ENCODE measurements at places on chromosomes 7 and 10. TPM values are rescaled to one million over a fixed set of nuclear protein-coding genes. Genes with fewer than 3 reads are reported as not detected.

Gene AKR1C2
- not detected for total RNA-seq

Gene GPR15LG
- total RNA-seq = not detected

DNA sequence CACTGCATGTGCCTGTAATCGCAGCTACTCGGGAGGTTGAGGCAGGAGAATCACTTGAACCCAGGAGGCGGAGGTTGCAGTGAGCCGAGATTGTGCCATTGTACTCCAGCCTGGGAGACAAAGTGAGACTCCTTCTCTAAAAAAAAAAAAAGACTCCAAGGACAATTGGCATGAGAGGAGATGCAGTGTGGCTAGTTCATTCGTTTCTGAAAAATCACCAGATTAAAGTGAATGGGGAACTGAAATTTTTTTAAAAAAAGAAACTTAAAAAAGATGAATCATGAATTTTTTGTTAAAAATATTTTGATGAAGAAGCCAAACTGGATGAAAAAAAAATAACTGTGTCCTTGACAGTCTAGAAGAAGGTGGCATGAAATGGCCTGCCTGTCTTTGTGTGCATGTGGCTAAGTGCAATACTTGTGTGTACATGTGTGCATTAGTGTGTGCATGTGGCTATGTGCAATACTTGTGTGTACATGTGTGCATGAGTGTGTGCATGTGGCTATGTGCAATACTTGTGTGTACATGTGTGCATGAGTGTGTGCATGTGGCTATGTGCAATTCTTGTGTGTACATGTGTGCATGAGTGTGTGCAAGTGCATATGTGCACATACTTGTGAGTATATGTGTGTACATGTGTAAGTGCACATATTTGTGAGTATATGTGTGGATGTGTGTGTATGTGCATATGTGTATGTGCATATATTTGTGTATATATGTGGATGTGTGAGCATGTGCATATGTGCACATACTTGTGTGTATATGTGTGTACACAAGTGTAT, 391.7 kb upstream of the KLF6 start:
- DNase-seq = no peak

DNA sequence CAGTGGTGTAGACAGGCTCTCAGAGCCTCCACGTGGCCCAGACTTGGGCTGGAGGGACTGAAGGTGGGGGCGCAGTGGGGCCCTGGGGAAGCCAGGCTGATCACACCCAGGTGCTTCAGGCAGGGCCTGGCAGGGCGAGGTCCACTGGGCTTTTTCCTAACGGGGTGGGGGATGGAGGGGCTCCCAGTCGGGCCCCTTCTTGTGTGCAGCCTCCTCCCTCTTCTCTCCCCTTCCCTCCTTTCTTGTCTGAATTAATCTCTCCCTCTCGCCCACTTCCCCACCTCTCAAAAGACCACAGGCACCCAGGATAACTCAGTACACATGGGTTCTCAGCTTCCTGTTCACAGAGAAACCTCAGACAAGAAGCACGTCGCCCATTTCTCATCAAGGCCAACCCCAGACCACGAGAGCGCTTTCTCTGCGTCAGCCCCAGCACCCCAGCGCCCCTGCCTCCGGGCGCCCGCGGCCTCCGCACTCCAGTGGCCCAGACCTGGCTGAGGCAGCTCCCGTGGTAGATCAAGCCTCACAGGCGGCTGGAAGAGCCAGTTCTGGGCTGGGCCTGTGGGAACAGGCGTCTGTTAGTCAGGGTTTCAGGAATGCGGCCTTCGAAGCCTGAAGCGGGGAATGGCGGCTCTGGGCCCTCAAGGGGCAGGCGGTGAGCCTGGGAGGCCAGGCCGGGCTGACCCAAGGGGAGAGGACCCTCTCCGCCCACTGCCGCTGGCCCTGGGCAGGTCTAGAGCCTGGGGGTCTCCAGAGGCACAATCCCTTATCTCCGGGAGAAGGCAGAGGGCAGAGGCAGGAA, 50.6 kb downstream of the PWWP2B start:
- DNase-seq = peak; percentile 90

- no peak for DNase-seq
Measured at GRCh38 chr7:73342645-73343044, 14.7 kb downstream of the FKBP6 start.

- DNase-seq = no peak
Measured at GRCh38 chr10:88830643-88831268, 20.9 kb downstream of the ANKRD22 start.

DNA sequence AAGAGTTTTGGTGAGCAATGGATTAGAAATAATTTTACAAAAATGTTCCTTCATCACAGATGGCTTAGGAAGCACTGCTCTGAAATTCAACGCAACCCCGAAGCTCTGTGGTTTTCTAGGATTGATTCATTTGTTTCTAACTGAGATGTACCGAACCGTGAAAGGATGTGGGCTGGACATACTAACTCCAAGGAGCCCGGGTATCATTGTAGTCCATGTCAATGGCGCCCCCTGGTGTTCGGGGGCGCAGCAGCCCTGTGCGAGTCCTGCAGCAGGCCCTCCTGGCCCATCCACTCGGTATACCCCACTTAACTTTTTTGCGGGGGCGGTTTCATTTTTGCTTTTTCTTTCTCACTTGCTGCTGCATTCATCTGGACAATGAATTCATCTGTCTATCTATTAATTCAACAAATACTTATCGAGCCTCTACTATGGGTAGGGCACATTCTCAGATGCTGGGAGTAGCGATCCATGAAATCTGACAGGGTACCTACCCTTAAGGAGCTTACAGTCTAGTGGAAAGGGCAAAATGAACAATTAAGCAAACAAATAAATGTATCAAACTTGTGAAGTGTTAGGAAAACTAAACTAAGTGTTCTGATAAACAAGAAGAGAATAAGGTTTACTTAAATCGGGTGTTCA, 25.2 kb upstream of the ITPRID1 start:
- DNase-seq = no peak

DNA sequence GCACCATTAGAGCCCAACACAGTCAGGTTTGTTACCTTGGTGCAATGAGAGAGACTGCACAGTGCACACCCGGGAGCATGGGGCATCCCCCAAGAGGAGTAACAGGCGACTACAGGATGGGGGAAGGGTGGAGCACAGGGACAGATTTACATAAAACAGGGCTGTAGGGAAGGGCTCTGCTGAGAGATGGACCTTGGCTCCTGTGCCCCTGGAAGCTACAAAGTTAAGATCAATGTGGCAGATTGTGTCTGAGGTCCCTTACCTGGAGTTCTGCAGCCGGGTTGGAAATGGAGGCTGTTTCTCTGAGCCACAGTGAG, 13.7 kb upstream of the SLC18A3 start:
- no peak for DNase-seq

DNA sequence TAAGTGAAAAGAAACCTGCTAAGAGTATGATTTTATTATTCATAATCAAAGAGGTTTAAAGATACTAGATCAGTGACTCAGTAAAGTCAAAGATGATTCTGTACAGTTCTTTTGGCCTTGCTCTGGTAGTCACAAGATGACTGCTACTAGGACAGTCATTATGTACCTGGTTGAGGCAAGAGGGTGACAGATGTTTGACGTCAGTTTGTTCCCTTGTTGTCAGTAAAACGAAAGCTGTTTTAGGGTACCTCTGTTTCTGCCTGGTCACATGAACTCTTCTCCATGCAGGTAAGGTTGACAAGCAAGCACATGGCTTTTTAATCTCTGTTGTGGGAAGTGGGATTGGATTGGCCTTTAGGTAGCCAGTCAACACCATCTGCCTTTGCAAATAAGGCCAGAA, 308.0 kb downstream of the EXOC4 start:
- DNase-seq = no peak

DNA sequence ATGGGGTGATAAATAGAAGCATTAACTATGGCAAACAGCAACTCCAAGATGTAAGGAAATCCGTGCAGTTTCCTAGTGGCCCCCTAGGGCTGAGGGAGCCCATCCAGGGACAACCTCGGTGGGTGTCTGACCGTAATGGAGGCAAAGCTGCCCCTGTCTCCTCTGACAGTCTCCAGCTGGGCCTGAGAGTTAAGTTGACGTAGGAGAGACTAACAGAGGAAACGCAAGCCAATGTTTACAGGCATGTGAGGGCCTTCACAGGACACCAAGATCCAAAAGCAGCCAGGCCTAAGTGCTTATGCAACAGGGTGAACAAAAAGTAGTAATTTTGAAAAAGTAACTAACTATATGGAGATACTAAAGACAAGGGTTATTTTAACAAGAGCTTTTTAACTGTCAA, 330.0 kb upstream of the C7orf33 start:
- no peak for DNase-seq

- no peak for DNase-seq
Measured at GRCh38 chr10:60913657-60914056, 30.3 kb downstream of the RHOBTB1 start.

DNA sequence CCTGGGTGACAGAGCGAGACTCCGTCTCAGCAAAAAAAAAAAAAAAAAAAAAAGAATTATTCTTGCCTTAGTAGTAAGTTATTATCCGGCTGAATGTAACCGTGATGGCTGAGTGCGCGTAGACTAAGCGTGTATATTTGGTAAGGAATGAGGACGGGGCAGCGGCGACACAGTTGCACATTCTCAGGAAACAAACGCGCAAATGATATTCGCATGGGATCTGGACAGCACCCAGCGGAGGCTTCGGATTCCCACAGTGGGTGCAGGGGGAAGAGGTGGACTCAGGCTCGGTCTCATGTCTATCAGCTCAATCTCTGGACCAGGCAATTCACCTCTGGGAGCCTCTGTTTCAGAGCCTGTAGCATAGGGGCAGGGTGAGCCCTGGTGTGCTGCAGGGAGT, 29.1 kb downstream of the PAPOLB start:
- DNase-seq = no peak

DNA sequence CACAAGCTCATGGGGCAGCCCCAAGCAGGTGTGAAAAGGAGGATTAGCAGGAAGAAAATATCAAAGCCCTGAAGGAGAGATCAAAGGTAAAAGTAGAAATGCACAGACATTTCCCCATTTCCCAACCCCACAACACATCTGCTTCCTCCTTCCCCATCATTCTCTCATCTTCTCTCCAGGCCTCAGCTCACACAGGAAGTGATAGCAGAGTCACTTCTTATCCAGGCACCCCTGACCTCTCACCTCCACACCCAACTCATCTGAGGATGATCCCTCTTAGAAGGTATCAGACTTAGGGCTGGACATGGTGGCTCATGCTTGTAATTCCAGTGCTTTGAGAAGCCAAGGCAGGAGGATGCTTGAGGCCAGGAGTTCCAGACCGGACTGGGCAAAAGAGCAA, 18.2 kb upstream of the GJC3 start:
- no peak for DNase-seq
